Thoracic aorta (tissue), 2 donors: ENCODE measurements at places on chromosomes 7 and 10.

GRCh38 chr7:46432708-46433107 lies 511.6 kb upstream of the IGFBP3 start:
- no peak for DNase-seq

DNA sequence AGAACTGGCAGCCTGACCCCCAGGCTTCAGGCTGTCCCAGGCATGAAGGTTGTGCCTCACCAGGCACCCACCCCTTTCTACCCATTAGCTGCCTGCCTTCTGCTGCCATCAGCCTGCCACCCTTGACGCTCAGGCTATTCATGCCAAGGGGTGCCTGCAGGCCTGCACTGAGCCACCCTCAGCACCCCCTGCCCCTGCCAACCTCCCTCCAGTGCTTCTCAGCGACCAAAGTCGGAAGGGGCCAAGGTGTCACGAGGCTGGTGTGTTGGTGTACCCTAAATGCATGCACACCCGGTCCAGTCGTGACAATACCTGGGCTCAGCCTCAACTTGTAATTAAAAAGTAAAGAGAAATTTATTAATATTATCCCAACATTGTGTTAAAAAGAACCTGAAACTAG lies 422.7 kb downstream of the ARL4A start:
- DNase-seq: no peak

DNA sequence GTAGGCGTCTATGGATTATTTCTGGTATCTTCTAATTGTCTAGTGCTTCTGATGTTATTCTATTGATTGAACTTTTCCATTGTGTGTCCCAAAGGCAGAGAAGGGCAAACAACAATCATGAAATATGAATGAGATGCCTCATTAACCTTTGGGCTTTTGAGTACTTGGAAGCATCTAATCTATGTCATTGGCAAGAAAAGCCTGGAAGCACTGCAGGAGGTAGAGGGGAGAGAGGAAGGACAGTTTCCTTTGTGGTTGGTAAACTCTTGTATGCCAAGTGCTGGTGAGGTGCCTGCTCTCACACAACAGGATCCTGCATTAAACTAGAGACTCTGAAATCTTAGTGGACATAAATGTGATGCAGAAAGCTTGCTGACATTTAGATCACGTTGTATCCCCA lies 155.2 kb upstream of the TPK1 start:
- DNase-seq: no peak

DNA sequence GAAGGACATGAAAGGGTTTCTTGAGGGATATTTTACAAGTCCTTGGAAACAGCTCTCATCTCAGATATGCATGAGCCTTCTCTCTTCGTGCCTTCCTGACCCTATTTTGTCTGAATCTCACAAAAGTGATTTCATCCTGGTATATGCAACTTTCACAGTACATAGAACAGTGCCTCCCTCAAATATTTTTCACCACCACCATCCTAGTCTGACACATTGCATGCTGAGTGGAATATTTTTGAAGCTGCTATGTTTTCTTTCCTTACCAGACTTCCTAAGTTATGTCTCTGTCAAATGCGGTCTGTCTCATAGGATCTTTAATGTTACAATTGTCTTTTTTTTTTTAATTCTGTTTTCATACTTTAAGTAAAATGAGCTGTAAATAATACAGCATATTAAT lies 673.3 kb upstream of the LRRN3 start:
- DNase-seq: no peak

DNA sequence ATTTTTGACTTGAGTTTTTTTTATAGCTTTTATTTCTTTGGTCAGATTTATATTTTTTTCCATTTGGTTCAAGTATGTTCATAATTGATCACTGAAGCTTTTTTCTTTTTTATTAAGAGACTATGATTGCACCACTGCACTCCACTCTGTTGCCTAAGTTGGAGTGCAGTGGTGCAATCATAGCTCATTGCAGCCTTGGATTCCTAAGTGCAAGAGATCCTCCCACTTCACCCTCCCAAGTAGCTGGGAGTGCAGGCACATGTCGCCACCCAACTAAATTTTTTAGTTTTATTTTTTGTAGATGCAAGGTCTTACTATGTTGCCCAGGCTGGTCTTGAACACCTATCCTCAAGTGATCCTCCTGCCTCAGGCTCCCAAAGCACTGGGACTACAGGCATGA lies 97.7 kb upstream of the KIF5B start:
- no peak for DNase-seq

GRCh38 chr7:5695727-5696345 lies 85.6 kb downstream of the RNF216 start:
- no peak for DNase-seq

DNA sequence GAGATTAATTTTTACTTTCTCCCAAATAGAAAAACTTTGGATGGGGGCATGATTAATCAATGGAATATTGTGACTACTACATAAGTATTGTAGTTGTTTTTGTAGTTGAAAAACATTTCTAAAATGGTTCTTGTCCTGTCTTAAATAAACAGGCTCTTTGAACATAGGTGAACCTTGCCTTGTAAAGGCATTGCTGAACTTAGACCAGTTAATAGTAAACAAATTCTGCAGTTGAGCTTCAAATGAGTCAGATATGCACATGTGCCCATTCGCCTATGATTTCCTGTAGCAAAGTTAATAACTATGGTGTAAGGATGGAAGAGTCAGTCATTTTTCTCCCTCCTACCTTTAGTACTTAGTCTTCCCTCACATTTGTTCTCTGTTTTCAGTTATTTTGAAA lies 22.6 kb downstream of the CUTC start:
- DNase-seq: no peak

- no peak for DNase-seq
Measured at GRCh38 chr7:18521945-18522566, 26.5 kb downstream of the HDAC9 start.

- DNase-seq: no peak
Measured at GRCh38 chr10:29719281-29719675, 84.5 kb upstream of the SVIL start.
